ENCODE measurements at places on chromosomes 13 and 19. TPM values are rescaled to one million over a fixed set of nuclear protein-coding genes. Genes with fewer than 3 reads are reported as not detected.

The KIR3DL2 gene
- not detected for total RNA-seq

The ZNF135 gene
- total RNA-seq = 2.8 TPM

The SIAH3 gene
- not detected for total RNA-seq

The KRTDAP gene
- not detected for total RNA-seq

The CFAP97D2 gene
- not detected for total RNA-seq

The LMTK3 gene
- under 0.01 TPM for total RNA-seq

The MAST1 gene
- total RNA-seq = 0.60 TPM

The GPR4 gene
- total RNA-seq = 1.6 TPM

Measured in lung microvascular endothelial cell (primary cell).